ENCODE measurements at places on chromosomes 1 and 21.

- DNase-seq: no peak
- no peak overlapping the region for H3K27ac ChIP-seq
- H3K4me1 ChIP-seq: no peaks in the 10 kb centered on the region
- H3K27me3 ChIP-seq: no peaks in the 10 kb centered on the region
- H3K36me3 ChIP-seq: no peaks in the 10 kb centered on the region
- H3K4me3 ChIP-seq: no peak overlapping the region
These were observed 2019.8 kb downstream of the NCAM2 start for GRCh38 chr21:23017989-23018388.

DNA sequence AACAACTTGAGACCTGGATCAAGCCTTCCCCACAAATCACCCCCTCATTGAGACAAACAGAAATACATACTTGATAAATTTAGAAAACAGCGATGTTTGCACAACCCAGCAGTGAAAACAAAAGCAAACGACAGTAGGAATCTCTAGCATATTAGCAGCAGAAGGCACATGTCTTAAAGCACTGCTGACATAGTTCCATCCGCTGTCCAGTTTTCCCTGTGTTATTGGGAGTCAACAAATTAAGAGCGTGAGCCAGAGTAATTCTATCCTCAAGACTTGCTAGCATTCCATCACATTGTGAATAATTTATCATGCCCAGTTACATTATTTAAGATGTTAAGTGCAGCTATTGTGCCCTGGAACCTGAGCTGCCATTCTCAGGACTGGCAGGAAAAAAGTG is 55.3 kb downstream of the IGSF5 start:
- H3K4me1 ChIP-seq: no peaks in the 10 kb centered on the region
- no peak overlapping the region for H3K4me3 ChIP-seq
- no peaks in the 10 kb centered on the region for H3K27me3 ChIP-seq
- no peak overlapping the region for H3K27ac ChIP-seq
- no peak for DNase-seq

GRCh38 chr1:53273526-53273925 is 35.2 kb upstream of the MAGOH start:
- no peaks in the 10 kb centered on the region for H3K36me3 ChIP-seq
- no peaks in the 10 kb centered on the region for H3K27me3 ChIP-seq
- no peaks in the 10 kb centered on the region for H3K4me1 ChIP-seq
- H3K4me3 ChIP-seq: no peak overlapping the region

DNA sequence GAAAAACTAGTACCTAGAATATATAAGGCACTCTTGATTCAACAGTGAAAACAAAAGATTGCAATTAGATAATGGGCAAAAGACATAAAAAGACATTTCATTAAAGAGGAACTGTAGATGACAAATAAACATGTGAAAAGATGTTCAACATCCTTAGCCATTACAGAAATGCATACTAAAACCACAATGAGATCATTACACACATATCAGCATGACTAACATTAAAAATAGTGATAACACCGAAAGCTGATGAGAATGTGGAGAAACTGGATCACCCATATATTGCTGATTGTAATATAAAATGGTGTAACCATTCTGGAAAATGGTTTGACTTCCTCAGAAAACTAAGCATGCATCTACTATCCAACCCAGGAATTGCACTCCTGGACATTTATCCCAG is 340.3 kb downstream of the SEC16B start:
- H3K27me3 ChIP-seq: no peaks in the 10 kb centered on the region
- no peaks in the 10 kb centered on the region for H3K36me3 ChIP-seq
- H3K4me1 ChIP-seq: no peaks in the 10 kb centered on the region
- no peak overlapping the region for H3K4me3 ChIP-seq
- H3K27ac ChIP-seq: no peak overlapping the region

DNA sequence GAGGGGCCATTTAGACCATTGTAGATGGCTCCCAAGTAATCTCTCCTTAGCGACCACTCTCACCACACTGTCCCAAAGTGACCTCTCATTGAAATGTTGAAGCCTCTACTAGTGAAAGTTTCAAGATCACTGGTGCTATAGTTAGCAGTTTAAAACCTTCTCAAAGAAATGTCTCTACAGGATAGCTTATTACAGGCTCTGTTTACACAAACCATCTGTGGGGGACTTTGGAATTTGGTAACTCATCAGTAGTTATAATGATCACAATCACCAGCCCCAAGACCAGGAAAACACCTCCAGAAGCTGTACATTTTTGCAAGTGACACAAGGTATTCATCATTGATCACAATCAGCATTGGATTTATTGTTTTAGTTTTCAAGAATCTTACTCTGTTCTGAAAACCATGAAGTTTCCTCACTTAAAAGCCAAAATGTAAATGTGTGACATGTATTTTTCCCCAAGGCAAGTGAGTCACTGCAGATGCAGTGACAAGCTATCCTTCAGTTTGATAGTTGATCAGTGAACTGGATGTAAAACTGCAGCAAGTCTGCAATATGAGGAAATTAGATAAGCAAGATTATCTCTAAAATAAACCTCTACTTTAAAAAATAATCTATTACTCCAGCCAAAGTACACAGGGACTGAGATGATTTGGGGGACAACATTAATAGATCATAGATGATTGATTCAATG is 41.9 kb downstream of the C21orf91 start:
- no peaks in the 10 kb centered on the region for H3K27me3 ChIP-seq
- H3K27ac ChIP-seq: no peak overlapping the region
- no peak for DNase-seq
- H3K4me3 ChIP-seq: no peak overlapping the region
- H3K4me1 ChIP-seq: no peaks in the 10 kb centered on the region

DNA sequence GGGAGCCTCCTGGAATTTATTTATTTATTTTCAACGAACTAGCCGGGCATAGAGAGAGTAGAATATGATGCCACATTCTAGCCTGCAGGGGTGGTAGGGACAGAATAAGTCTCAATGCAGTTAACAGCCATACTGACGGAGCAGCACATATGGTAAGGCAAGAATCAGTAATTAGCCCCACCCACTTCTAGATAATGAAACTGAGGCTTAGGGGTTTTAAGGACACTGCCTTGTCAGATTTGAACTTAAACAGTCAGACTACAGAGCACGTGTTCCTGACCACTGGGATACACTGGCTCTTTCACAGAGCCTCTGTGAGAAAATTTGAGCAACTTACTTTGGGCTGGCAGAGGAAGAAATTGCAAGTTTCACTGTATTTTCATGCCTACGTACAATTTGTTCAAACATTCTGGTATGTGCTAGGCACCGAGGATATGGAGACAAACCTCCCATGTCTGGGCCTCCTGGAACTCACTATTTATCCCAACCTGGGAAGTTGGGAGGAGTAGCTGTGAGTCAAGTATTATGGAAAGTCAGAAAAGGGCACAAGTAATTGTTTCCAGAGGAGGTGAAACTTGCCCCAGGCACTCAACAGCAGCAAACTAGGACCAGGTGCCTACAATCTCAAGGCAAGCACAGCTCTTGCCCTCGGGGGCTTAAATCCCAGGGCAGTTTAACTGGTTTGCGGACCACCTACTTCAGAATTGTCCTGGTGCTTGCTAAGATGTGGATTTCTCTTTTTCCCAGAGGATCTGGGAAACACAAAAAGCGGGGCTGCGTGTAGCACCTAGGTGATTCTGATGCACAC is 1.6 kb upstream of the CLIC4 start:
- DNase-seq: no peak
- H3K27me3 ChIP-seq: no peaks in the 10 kb centered on the region
- H3K4me3 ChIP-seq: no peak overlapping the region

DNA sequence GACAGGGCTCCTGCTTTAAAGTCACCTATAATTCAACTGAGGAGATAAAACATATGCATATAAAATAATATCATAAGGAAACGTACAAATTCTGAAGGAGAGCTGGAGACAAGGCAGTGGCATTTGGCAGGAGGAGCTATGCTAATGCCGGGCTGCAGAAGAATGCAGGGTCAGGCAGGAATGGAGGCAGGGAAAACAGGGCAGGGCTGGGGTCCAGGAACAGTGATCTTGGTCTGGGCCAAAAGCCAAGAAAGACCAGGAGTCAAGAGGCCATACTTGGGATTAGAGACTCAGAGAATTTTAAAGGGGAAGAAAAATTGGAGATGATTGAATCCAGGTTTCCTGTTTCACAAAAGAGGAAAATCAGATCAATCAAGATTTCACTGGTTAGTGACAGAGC is 20.0 kb upstream of the BRDT start:
- no peak overlapping the region for H3K4me3 ChIP-seq

GRCh38 chr1:116827607-116828105 is 73.4 kb downstream of the CD2 start:
- H3K4me1 ChIP-seq: peaks cover 9% of the 10 kb centered on the region
- no peaks in the 10 kb centered on the region for H3K27me3 ChIP-seq
- H3K4me3 ChIP-seq: no peak overlapping the region
- no peaks in the 10 kb centered on the region for H3K36me3 ChIP-seq

GRCh38 chr1:227938276-227938675 is 9.5 kb downstream of the WNT9A start:
- no peak overlapping the region for H3K4me3 ChIP-seq
- no peak for DNase-seq
- no peak overlapping the region for H3K27ac ChIP-seq
- H3K27me3 ChIP-seq: no peaks in the 10 kb centered on the region

DNA sequence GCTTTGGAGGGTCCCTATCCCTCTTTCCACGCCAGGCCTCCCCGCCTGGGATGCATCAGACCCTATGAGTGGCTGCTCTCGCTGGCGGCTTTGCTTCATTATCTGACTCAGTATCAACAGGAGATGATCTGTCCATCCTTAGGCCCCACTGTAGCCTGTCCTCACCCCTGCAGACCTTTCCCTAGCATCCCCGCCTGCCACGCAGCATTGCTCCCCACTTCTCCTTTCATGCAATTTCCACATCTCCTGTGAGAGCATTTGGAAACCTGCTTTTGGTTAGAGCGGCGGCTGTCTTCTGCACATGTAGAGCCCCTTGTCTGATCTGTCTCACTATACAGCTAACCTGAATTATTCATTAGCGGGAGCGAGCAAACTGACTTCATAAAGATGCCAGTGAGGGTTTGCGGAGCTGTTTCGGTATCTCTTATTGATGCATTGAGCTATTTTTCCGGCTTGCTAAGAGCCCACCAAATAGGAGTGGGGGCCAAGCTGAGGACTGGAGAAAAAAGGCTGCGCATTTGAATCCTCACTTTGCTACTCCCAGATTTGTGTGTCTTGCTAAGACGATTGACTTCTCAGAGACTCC is 40.0 kb upstream of the ATP2B4 start:
- H3K27ac ChIP-seq: no peak overlapping the region
- DNase-seq: no peak
- no peaks in the 10 kb centered on the region for H3K36me3 ChIP-seq
- H3K4me3 ChIP-seq: no peak overlapping the region

DNA sequence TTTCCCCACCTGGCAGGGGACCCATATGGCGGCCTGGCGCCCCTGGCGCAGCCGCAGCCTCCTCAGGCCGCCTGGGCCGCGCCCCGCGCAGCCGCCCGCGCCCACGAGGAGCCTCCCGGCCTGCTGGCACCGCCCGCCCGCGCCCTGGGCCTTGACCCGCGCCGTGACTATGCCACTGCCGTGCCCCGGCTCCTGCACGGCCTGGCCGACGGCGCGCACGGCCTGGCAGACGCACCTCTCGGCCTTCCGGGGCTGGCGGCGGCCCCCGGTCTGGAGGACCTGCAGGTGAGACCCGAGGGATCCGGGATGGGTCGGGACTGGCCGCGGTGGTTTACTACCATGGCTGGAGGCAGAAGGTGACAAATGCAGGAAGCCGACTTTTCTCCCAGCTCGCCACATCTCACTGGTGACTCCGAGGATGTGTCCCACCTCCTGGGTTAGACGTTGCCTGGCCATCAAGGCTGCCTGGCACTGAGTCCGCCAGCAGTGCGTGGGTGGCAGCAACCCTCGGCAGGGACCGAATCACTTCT is 1.1 kb downstream of the TFAP2E start:
- H3K36me3 ChIP-seq: no peaks in the 10 kb centered on the region
- no peaks in the 10 kb centered on the region for H3K27me3 ChIP-seq
- no peak overlapping the region for H3K4me3 ChIP-seq
- H3K27ac ChIP-seq: peak overlapping the region; percentile 92

GRCh38 chr1:31679091-31679490 is 24.7 kb downstream of the COL16A1 start:
- no peak overlapping the region for H3K4me3 ChIP-seq
- DNase-seq: no peak
- H3K27me3 ChIP-seq: no peaks in the 10 kb centered on the region
- no peaks in the 10 kb centered on the region for H3K36me3 ChIP-seq
- no peak overlapping the region for H3K27ac ChIP-seq

GRCh38 chr1:78370356-78370755 is 120.4 kb upstream of the PTGFR start:
- H3K4me3 ChIP-seq: no peak overlapping the region
- H3K4me1 ChIP-seq: no peaks in the 10 kb centered on the region
- H3K27ac ChIP-seq: no peak overlapping the region
- H3K27me3 ChIP-seq: no peaks in the 10 kb centered on the region
- no peaks in the 10 kb centered on the region for H3K36me3 ChIP-seq
- no peak for DNase-seq

DNA sequence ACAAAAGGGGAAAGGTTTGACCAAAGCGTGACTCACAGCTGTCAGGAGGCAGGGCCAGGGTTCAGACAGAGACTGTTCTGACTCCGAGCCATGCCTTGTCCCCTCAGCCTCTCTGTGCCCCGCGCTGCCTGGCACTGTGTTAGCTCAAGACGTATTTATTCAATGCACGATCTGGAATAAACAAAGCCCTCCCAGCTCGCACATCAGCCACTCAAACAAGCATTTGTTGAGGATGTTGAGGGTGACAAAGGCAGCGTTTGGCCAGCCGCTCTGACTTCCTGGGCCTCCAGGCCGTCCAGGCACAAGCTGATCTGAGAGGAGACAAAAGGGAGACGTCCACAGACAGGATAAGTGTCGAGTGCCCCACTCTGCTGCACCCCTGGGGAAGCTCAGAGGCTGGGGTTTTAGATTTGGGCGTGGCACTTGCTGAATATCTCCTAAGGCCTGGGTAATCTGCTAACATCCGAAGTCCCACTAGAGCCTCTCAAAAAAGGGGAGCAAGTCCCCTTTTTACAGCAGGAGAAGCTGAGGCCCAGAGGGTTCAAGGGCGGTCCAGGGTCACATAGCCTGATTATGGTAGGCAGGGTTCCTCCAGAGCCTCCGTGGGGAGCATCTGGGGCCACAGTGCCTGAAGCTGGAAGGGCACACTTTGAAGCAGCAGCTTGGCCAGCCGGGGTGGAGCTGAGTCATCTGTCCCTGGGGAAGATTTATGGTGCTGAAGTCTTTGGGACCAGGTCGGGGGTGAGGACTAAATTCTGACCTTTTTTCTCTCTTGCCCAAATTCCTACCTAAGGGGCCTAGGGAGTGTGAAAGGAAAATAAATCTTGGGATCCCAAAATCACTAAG is 95.9 kb downstream of the SPSB1 start:
- no peak overlapping the region for H3K27ac ChIP-seq
- no peaks in the 10 kb centered on the region for H3K27me3 ChIP-seq
- no peaks in the 10 kb centered on the region for H3K36me3 ChIP-seq
- no peak overlapping the region for H3K4me3 ChIP-seq
- peaks cover 14% of the 10 kb centered on the region for H3K4me1 ChIP-seq
- no peak for DNase-seq

GRCh38 chr1:227777646-227778045 is 37.8 kb upstream of the PRSS38 start:
- H3K4me1 ChIP-seq: no peaks in the 10 kb centered on the region
- no peaks in the 10 kb centered on the region for H3K27me3 ChIP-seq
- no peak overlapping the region for H3K4me3 ChIP-seq
- no peaks in the 10 kb centered on the region for H3K36me3 ChIP-seq
- no peak for DNase-seq

GRCh38 chr1:112386024-112386723 is 9.8 kb upstream of the CTTNBP2NL start:
- H3K27ac ChIP-seq: no peak overlapping the region
- no peaks in the 10 kb centered on the region for H3K27me3 ChIP-seq
- H3K4me3 ChIP-seq: no peak overlapping the region

Measured in Caco-2 (cell line).